ENCODE measurements at places on chromosomes 2 and 18.

GRCh38 chr18:2919600-2919999 lies 72.8 kb downstream of the EMILIN2 start:
- no peak for DNase-seq

DNA sequence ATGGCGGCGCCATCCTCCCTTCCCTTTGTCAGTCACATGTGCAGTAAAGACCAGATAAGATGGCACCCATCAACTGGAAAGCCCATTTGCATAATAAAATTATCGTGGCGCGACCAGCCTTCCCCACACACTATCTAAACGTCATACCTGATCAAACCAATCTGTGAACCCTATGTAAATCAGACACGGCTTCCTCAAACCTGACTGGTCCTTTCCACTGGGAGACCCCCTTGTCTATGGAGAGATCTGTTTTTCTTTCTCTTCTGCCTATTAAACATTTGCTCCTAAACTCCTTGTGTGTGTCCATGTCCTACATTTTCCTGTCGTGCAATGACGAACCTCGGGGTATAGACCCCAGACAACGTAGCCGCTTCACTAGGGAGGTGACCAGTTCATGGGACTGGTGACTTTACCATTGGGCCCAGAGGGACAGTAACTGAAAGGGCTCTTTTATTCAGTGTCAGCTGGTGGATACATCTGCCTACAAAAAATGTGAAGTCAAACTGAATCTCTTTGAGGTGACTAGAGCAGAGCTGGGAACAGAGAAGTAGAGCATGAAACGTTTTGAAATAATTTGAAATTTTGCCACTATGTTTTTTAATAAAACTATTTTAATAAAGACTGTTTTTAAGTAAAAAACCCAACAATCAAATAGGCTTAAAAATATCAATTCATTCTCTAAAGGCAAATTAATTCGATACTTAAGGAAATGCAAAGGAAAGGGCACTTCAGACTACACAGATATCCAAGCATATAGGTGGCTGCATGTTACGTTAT lies 87.5 kb downstream of the SOCS6 start:
- no peak for DNase-seq

DNA sequence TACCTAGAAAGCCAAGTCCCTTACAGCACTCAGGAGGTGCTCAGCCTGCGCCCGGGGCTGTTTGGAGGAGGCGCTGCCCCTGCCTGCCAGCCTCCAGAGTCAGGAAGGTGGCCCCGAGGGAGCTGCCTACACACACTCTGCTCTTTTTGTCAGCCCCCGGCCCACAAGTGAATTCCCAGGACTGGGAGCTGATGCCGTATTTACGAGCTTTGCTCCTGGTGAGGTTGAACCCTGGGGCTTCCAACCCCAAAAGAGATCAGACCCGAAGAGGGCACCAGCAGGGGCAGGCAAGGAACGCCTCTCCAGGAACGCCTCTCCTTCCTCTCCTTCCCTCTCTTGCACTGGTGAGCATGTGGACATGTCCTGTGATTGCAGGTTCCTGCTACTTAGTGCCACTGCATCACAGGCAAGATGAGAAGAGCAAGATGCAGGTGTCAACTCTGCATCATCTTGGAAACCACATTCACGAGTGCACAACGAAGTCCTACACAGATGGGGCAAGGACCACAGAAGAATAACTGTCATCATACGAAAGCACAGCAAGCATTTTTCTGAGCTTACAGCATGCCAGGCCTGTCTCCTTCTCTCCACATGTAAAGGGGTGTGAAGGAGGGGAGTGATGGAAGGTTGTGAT lies 126.7 kb downstream of the NDUFA10 start:
- DNase-seq: no peak

GRCh38 chr2:1324884-1325283 lies 88.4 kb upstream of the TPO start:
- DNase-seq: no peak

GRCh38 chr18:3061581-3062312 lies 48.8 kb upstream of the LPIN2 start:
- no peak for DNase-seq

- DNase-seq: no peak
Observed at GRCh38 chr2:155030296-155030695, 331.8 kb downstream of the KCNJ3 start.

DNA sequence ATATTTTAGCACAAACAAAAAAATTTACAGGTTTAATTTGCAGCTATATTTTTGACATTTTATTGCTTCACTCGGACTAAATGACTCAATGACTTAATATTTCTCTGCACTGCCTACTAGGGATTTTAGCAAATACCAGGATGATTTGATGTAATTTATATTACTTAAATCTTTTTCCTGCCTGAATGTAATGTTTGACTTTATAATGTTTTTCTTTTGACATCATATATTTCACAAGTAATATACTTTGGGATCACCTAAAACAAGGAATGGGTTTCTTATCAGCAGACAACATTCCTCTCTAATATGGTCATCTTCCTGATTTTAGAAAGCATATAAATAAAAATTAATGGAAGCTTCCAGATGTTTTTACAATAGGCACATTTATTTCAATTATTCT lies 253.2 kb upstream of the EPC2 start:
- DNase-seq: no peak

DNA sequence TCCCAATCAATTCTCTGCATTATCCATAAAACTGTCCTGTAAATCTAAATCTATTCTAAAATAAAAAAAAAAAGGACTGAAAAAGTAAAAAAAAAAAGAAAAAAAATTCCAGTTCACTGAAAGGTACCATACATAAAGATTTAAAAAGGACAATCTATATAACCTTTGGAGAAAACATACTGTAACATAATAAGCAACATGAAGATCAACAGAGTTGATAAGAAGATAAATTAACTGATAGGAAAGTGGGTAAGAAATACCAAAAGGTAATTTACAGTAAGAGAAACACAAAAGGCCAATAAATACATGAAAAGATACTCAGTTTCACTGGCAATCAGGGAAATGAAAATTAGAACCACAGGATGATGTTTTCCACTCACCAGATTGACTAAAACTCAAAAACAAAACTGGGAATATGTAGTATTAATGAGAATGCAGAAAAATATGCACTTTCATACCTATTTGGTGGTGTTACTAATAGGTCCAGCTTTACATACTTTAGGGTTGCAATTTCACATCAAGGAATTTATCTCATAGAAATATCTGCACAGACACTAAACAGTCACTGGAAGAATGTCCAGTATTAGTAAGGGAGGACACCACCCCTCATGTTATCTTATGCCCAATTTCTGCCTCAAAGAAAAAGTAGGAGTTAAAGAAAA lies 48.3 kb upstream of the SEMA4C start:
- DNase-seq: no peak

GRCh38 chr2:236085647-236086046 lies 82.5 kb downstream of the GBX2 start:
- DNase-seq: no peak

- no peak for DNase-seq
Observed at GRCh38 chr2:165815299-165816141, 21.5 kb upstream of the GALNT3 start.

- no peak for DNase-seq
Observed at GRCh38 chr2:63594660-63595059, 5.9 kb downstream of the MDH1 start.

- DNase-seq: no peak
Observed at GRCh38 chr2:29066271-29066860, 8.0 kb downstream of the PCARE start.

DNA sequence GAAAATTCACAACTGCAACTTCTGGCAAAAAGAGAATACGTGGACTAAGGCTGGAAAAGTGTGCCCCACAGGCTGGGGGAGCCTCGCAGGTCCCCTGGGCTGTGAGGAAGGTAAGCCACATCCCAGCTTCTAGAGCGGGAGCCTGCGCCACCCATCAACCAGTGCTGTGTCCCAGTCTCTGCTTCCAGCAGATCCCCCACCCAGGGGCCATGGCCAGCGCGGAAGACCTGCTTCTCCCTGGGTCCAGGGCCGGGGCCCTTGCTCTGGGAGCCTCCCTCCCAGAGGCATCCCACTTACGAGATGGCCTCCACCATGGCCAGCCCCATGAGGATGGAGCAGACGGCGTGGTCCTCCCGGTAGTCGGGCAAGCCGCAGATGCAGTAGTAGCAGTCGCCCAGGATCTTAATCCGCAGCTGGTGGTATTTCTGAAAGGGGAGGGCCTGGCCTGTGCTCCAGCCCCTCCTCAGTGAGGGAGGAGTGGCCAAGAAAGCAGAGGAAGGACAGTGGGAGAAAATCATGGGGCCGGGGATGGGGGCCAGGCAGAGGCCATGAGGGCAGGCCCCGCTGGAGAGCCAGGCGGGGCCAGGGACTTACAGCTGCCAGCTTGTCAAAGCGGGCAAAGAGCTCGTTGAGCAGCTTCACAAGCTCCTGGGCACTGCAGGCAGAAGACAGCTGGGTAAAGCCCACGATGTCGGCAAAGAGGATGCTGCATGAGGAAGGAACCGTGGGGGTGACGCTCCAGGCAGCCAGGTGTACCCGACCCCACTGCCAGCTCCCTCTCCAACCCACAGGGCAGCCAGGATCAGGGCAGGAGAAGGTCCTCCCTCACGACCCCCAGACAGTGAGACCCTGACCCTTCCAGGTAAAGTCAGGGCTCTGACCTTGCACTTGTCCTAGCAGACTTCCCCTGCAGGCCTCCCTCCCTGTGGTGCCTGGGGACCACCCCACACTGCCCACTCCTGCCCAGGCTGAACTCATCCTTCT lies 48.0 kb downstream of the CENPO start:
- DNase-seq: no peak

DNA sequence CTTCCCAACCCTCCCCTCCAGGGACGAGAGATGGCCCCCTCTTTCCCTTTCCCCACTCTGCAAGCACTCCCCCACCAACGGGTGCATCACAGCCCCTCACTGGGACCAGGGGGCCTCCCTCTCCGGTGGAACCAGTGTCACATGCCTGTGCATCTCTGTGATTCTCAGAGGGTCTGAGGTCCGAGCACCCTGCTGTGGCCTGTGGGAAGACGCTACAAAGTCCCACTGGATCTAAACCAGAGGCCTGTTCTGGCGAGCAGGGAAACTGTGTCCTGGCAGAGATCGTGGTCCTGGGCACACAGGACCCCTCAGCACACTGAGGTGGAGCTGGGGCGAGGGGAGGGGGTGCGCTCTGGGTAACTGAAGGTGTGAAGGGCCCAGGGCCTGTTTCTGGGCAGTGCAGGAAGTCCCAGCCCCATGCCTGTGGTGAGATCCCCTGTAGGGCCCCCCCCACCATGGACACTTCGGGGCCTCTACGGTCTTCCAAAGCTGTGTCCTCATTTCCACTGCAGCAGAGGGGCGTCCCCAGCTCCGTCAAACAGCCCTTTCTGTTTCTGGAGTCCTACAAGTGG lies 8.0 kb downstream of the SNORC start:
- no peak for DNase-seq

DNA sequence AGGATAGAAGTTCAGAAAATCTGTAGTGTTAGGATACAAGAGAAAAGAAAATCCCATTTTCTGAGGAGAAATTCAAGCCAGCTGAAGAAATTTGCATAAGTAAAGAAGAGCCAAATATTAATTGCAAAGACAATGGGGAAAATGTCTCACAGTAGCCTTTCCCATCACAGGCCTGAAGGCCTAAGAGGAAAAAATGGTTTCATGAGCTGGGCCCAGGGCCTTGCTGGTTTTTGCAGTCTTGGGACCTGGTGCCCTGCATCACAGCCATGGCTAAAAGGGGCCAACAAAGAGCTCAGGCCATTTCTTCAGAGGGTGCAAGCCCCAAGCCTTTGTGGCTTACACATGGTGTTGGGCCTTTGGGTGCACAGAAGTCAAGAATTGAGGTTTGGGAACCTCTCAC lies 413.6 kb upstream of the CYRIA start:
- DNase-seq: no peak

GRCh38 chr2:151760139-151760650 lies 25.9 kb upstream of the NEB start:
- DNase-seq: no peak

GRCh38 chr2:230525682-230526081 lies 109.7 kb downstream of the SP100 start:
- DNase-seq: no peak

DNA sequence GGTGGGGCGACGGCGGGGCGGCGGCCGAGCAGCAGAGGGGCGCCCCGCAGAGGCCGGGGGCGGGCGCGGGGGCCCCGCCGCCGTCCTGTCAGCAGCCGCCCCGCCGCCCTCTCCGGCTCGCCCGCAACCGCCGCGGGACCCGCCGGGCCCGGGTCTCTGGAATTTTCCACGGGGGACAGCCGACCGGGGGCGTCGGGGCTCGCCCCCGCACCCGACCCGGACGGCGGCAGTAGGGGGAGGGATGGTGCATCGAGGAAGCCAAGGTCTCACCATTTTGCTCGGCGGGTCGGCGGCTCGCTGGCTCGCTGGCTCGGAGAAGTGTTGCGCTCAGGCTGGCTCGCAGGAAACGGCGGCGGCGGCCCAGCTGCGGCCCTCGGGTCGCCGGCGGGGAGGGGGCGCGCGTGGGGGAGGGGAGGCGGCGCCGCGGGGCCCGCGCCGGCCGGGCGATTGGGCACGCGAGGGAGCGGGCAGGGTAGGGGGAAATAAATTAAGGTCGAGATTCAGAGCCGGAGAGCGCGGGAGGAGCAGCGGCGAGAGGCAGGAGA lies 405 bp downstream of the PPP3R1 start:
- DNase-seq: no peak

- no peak for DNase-seq
Observed at GRCh38 chr2:144143294-144144151, 376.4 kb downstream of the ZEB2 start.

DNA sequence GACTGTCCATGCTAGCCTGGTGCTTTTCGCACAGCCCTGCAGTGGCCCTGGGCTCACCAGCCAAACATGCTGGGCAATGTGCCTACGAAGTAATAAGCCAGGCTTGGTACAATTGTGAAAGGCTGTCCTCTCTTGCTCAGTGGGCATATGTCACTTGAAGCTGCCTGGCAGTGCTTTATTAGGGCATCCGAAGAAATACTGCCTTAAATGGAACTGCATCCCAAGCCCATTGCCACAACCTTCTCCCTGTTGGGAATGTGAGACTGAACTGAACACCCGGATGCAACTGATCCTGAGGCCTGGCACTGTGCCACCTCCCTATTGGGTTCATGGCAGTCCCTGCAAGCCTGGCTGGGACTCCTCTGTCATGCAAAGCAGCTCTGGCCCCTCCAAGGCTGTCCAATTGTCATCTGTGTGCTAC lies 15.9 kb downstream of the CAPG start:
- DNase-seq: no peak

- DNase-seq: no peak
Observed at GRCh38 chr18:9613550-9614400, 584 bp downstream of the PPP4R1 start.

GRCh38 chr18:8742387-8743361 lies 37.3 kb downstream of the MTCL1 start:
- DNase-seq: no peak

- DNase-seq: no peak
Observed at GRCh38 chr18:48527461-48527860, 11.4 kb upstream of the CTIF start.
